ENCODE measurements at places on chromosomes 4 and X.

GRCh38 chrX:16828124-16828908 is 41.8 kb downstream of the RBBP7 start:
- no peak for DNase-seq

GRCh38 chr4:55336138-55337034 is 9.7 kb upstream of the SRD5A3 start:
- no peak for DNase-seq

DNA sequence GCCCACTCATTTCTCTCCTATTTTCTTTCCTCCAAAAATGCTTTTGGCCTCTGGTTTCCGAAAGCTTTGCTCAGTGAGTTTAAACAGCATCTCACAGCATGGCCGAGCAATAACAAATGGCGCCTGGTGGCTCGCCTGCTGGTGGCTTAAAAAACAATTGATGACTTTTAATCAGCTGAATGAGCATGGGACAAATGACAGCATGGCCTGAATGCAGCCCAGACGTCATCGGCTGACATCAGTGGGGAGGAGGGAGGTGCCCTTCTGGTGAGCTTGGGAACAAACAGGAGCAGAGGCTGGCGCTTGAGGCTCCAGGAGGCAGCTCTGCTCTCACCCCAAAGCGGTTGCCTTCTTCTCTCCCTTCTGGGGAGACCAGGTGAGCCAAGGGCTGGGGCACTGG is 286.4 kb downstream of the BCOR start:
- peak; percentile 16 for DNase-seq

GRCh38 chr4:180558427-180558826 is 1684.8 kb upstream of the TENM3 start:
- DNase-seq: no peak

DNA sequence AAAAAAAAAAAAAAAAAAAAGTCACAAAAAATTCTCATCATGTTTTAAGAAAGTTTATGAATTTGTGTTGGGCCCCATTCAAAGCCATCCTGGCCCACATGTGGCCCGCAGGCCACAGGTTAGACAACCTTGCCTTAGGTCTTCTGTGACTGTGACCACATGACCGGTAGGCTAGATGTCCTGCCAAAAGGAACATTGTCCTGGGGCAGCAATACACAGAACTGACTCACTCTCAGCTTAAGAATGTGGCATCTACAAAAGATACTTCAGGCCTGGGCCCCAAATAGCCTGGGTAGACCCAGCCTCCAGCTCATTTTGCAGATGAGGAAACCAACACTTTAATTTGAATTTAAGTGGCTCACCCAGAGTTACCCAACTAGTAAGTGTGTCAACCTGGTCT is 10.0 kb downstream of the AWAT2 start:
- no peak for DNase-seq

DNA sequence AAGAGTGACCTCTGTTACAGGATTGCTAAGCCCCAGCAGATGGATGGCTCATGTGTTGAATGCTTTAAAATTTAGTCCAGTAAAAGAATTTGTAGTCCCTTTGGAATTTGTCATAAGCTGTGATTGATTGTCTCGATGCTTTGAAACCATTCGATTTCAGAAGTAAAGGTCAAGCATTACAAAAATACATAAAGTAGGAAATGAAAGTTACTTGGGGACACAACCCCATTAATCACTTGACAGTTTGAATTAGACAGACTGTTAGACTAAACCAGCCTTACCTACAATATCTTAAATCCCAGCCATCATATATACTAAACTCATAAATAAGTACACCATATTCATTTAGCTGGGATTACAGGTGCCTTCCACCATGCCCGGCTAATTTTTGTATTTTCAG is 6.6 kb downstream of the REST start:
- DNase-seq: no peak

DNA sequence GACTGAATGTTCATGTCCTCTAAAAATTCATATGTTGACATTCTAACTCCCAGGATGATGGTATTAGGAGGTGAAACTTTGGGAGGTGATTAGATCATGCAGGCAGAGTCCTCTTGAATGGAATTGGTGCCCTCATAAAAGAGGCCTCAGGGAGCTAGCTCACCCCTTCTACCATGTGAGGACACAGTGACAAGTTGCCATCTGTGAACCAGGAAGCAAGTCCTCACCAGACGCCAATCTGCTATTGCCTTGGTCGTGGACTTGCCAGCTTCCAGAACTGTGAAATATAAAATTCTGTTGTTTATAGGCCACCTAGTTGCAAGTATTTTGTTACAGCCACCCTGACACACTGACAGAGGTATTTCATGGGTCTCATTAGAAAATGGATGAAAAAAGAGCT is 28.5 kb upstream of the LONRF3 start:
- peak; percentile 64 for DNase-seq

- no peak for DNase-seq
Measured at GRCh38 chrX:130111220-130112154, 1.2 kb upstream of the ELF4 start.

DNA sequence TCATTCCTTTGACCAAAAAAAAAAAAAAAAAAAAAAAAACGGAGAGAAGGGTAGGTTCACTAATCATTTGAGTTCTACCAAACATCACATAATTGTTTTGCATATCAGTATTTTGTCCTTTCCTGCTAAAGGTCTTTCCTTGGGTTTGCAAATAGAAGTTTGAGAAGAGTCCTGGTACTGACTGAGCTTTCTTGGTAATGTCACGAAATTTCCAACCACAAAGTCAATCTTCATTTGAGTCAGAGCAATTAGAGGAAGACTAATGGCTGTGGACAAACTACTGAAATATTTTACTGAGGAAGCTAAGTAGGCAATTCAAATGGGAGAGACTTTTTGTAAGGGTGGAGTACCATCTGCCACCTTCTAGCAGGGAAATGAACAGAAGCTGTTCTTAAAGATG is 21.7 kb upstream of the CD40LG start:
- DNase-seq: no peak

DNA sequence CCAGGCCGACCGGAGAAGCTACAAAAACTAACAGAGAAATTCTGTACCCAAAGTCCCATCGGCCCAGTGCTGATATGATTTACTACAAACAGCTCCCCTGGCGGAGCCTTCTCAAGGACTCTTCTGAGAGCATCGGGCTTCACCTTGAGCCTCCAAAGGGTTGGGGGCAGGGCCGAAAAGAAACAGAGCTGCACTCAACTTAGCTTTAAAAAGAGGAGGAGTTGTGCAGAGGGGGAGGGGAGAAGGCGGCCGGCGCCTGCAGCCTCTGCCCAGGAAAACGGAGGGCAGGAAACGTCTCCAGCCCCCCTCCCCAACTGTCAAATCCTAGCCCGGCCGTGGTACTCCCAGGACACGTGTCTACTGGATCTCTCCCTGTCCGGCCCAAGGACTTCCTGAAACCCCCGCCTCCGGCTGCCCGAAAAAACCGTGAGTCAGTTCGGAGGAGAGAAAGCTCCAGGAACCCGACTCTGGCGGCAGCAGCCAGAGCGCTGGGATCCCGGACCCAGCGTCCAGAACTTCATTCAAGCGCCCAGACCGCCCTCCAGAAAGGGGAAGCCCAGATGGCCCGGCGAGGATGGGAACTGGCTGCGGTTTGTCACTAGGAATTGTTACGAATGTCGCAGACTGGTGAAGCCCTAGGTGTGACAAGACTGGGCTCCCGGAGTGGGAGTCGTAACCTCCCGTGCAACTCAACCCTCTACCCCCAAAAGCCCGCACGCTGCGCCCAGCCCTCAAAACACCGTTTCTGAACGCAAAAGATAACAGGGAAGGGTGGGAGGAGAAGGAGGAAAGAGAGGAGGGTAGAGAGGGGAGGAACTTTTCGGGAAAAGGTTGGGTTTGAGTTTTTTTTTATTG is 973 bp downstream of the ADAMTS3 start:
- peak; percentile 75 for DNase-seq

- no peak for DNase-seq
Measured at GRCh38 chr4:74751247-74751646, 43.1 kb downstream of the BTC start.

DNA sequence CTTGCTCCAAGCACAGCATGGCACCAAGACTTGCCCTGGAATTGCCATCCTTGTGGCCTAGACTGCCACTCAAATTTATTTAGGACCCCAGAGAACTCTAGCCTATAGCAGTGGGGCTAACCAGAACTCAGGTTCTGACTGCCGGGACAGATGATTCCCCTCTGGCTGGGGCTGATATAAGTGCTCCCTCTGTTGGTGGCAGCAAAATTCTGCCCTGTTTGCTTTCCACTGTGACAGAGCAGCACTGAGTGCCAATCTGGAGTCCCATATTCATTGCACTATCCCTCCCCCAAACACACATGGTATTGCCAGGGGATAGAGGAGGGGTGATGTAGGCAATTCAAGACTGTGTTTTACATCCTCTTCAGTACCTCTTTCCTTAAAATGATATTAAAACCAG is 1081.9 kb downstream of the FAT4 start:
- DNase-seq: no peak

- DNase-seq: no peak
Measured at GRCh38 chrX:127578395-127578794, 473.8 kb downstream of the ACTRT1 start.

GRCh38 chr4:77209012-77209411 is 52.0 kb downstream of the CCNG2 start:
- no peak for DNase-seq

DNA sequence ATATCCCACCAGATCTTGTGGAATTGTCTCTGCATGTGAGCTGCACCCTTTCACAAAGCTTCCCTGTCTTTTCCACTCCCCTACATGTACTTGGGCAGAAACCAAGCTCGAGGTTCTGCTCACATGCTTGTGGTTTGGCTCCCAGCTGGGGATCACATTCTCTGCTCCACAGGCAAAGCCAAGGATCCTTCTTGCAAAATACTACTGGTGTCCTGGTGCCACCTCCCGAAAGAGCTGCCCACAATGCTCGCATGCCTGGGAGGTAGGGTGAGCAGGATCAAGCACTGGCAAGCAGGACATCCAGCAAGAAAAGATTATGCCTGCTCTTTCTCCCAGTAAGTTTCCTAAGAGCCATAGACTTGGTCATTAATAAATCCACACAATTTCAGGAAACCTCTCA is 45.1 kb upstream of the PPARGC1A start:
- DNase-seq: no peak

- DNase-seq: peak; percentile 44
Measured at GRCh38 chr4:70559211-70559830, 32.7 kb upstream of the AMBN start.

- no peak for DNase-seq
Measured at GRCh38 chr4:7118013-7118832, 50.4 kb upstream of the GRPEL1 start.

GRCh38 chr4:67320645-67321044 is 224.7 kb downstream of the CENPC start:
- DNase-seq: no peak

- DNase-seq: no peak
Measured at GRCh38 chrX:147846676-147847075, 65.0 kb upstream of the FMR1 start.

- no peak for DNase-seq
Measured at GRCh38 chrX:5730556-5730955, 498.1 kb downstream of the NLGN4X start.

DNA sequence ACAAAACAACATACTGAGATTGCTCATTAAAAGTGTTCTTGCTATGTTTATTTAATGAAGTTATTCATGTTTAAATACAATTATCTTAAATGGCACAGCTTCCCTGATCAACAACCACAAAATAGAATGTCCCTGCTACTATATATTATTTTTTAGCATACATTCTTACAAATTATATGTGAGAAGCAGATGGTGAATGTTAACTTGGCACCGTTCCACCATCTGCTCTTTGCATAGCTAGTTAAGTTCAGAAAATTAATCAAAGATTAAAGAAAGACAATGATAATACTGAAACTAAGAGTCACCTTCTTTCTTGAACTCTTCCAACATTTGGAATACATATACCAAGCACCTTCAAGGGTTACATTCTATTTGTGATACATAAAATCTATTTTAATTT is 94.2 kb downstream of the PPP3CA start:
- no peak for DNase-seq

GRCh38 chr4:24007860-24008261 is 118.0 kb upstream of the PPARGC1A start:
- no peak for DNase-seq

DNA sequence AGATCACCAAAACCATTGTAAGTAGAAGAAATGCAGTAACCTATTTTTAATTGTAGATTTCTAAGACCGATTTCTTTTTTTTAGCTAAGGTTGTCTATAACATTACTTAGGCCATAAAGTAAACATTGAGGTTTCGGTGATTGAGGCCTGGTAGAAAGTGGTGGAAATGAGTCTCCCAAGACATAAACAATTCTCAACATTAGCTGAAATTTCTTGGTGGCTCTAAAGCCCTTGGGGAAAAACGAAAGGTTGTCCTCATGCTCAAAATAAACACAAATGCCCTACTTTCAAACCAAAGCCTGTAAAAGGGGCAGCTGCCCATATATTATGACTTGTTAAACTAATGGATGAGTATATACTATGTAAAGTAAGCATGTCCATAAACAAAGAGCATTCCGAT is 98.8 kb downstream of the SCFD2 start:
- no peak for DNase-seq

- no peak for DNase-seq
Measured at GRCh38 chr4:105541420-105541819, 11.0 kb upstream of the ARHGEF38 start.

GRCh38 chr4:25180524-25181131 is 20.4 kb upstream of the SEPSECS start:
- peak; percentile 28 for DNase-seq

DNA sequence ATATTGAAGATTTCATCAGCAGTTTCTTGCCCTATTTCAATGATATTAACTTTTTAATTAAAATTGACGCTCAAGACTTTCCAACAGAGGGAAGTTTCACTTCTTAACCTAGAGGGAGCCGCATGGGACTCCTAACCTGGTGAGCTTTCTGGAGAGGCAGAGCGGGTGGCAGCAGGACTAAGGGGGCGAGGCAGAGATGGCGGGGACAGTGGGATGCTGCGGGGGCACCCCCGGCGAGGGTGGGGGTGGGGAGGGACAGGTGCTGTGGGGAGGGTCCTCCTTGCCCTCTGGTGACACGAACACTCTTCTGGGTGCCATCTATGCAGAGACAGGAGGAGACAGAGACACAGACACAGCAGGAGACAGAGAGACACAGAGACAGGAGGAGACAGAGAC is 104.4 kb downstream of the ADRA2C start:
- DNase-seq: no peak
